Left lung (tissue), 14 donors: ENCODE measurements at places on chromosomes 6 and 20. TPM values are rescaled to one million over a fixed set of nuclear protein-coding genes. Genes with fewer than 3 reads are reported as not detected.

- DNase-seq: no peak
These were observed 9.1 kb upstream of the BRPF3 start for GRCh38 chr6:36187446-36187845.

Gene PRRT1
- 0.80 TPM for polyA plus RNA-seq

Gene SNAI1
- 9.5 TPM for polyA plus RNA-seq

Gene FKBP1C
- 3.4 TPM for polyA plus RNA-seq

Gene RTF2
- 128 TPM for polyA plus RNA-seq

DNA sequence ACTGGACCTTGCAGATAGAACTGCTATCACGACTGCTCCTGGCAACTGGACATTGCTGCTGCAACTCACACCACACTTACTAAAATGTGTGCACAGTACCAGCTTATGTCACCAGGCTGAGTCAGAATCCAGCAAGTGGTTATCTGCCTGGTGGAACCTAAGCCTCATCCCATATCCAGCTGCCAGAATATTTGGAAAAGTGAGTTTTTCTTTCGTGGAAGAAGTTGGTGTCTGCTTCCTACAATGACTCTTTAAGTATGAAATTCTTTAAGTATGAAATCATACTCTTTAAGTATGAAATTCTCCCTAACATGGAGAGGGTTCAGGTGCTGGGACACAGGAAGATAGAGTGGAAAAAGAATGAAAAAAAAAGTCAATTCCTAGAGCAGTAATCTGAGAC lies 16.4 kb upstream of the POLR1H start:
- DNase-seq: no peak

Gene SNX14
- polyA plus RNA-seq: 125 TPM

DNA sequence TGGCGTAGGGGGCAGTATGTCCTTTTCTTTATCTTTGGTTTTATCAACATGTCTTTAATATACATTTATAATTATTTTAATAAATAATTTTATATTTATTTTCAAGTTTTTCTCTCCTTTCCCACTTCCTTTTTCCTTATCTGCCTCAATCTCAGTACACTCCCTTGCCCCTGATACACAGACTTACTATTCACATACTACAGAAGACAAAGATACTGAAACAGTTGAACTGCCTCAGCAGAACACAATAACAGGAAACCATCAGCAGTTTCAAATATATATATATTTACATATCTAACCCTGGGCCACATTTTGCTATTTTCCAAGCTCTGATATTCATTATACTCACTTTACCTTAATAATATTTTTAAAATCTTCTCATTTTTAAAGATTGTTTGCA lies 19.8 kb downstream of the IBTK start:
- no peak for DNase-seq

GRCh38 chr6:163348789-163349680 lies 65.5 kb upstream of the QKI start:
- DNase-seq: no peak

DNA sequence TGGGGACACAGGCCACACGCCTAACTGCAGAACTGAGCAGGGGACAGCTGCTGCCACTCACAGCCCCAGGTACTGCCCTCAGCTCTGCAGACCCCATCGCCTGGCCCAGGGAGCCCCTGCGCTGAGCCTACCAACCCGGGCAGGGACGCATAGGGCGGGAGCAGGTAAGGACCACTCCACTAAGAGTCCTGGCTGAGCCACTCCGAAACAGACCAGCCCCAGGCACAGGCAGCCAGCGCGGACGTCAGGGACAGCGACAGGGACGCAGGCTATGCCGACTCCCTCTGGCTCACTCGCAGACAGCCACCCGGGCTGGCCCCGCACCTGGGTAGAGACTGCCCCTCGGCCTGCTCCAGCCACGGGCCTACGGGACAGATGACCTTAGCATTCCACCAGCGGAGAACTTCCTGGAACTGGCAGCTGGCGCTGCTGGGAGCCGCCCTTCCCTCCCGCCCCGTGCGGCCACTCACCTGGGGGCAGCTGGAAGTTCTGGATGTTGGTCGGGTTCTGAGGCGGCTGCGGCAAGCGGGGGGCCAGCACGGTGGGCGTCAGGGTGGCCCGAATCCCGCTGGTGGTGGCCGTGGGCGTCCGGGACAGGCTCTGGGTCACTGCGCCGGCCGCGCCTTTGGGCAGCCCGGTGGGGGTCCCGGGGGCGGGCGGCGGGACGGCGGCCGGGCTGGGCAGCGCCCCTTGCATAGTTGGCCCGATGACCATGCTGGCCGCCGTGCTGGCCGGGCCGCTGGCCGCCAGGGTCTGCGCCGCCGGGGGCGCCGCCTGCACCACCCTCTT lies 1.5 kb downstream of the TAF4 start:
- no peak for DNase-seq

Gene NKAIN2
- 19.8 TPM for polyA plus RNA-seq

DNA sequence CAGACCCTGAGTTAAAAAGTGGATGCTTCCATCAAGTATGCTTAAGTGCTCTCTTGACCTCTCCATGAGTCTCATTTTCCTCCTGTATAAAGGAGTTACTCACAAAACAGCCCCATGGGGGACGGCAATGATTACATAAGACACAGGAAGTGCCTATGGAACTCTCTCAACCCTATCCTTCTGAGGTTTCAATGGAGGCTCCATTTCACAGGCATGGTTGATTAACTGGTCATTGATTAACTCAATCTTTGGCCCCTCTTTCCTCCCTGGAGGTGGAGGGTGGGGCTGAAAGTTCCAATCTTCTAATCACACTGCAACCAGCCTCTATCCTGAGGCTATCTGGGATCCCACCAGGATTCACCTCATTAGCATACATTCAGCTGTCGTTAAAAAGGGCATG lies 29.3 kb downstream of the CST8 start:
- no peak for DNase-seq

Gene C6orf163
- 7.8 TPM for polyA plus RNA-seq
